Immature natural killer cell (primary cell): ENCODE measurements at places on chromosomes 6 and 20. TPM values are rescaled to one million over a fixed set of nuclear protein-coding genes. Genes with fewer than 3 reads are reported as not detected.

The SPTLC3 gene
- polyA plus RNA-seq = 2.5 TPM

The BPHL gene
- polyA plus RNA-seq = 9.1 TPM

The EYS gene
- polyA plus RNA-seq = not detected

The LMBRD1 gene
- 30.9 TPM for polyA plus RNA-seq

The TINAG gene
- polyA plus RNA-seq = not detected

The PTK7 gene
- polyA plus RNA-seq = not detected

The SLC35B3 gene
- polyA plus RNA-seq = 14.1 TPM

The PHACTR1 gene
- polyA plus RNA-seq = 0.43 TPM

The COL9A3 gene
- polyA plus RNA-seq = not detected

The PRPH2 gene
- 0.25 TPM for polyA plus RNA-seq

DNA sequence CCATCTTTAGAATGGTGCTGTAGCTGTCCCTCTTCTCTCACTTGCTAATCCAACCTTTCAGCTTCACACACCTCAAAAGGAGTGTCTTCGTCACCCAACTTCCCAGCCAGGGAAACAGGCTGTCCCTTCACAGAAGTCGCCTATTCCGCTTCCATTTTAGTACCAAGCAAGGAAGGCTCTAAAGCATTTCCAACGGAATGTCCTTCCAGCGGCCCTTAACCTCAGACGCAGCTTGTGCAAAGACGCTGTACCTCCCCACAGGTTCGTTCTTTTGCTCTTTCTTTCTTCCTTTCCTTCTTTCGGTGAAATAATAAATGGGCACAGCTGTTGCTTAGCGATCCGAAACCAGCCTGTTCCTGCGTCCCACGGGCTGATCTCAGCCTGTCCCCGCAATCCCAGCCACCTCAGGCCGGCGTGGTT is 1.5 kb downstream of the PTPRT start:
- H3K27ac ChIP-seq = no peak overlapping the region
- peaks cover 8% of the 10 kb centered on the region for H3K4me1 ChIP-seq
- H3K27me3 ChIP-seq = peaks cover 12% of the 10 kb centered on the region
- no peak overlapping the region for H3K4me3 ChIP-seq

- H3K36me3 ChIP-seq = no peaks in the 10 kb centered on the region
- peaks cover 29% of the 10 kb centered on the region for H3K4me1 ChIP-seq
- DNase-seq = no peak
- no peaks in the 10 kb centered on the region for H3K27me3 ChIP-seq
- H3K4me3 ChIP-seq = no peak overlapping the region
- no peak overlapping the region for H3K27ac ChIP-seq
These were observed 47.9 kb upstream of the DDR1 start for GRCh38 chr6:30836431-30836866.

- H3K4me1 ChIP-seq = peaks cover 15% of the 10 kb centered on the region
- DNase-seq = peak; percentile 33
- H3K4me3 ChIP-seq = peak overlapping the region; percentile 58
These were observed 210.5 kb downstream of the ERMARD start for GRCh38 chr6:169961772-169962561.

DNA sequence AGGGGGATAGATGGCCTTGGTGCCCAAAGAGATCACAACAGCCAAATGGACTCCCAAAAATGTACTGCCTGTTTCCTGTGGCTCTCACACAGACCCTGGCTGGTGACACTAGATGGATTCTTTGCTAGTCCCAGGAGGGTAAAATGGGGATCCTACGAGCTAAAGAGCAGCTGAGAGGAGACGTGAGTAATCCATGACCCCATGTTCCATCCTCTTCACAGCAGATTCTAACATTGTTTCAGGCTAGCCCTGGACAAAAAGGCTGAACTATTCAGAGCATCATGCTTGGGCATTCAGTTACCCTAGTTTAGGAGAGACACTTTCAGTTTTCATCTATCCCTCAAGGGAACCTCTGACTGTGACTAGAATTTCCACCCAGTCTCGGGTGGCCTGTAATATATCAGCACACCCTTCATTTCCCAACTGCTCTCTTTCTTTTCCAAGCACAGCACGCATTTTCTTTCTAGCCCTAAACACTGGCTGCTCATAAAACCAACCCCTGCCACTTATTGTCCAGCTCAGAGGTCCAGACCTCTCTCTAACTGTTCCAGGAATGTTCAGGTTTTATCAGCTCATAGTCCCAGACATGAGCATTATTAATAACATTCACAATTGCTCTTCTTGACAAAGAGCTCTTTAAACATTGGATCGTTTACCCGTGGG is 48.5 kb downstream of the SLC22A1 start:
- no peak for DNase-seq
- H3K27ac ChIP-seq = no peak overlapping the region
- no peak overlapping the region for H3K4me3 ChIP-seq

- no peak overlapping the region for H3K4me3 ChIP-seq
- no peaks in the 10 kb centered on the region for H3K36me3 ChIP-seq
- DNase-seq = no peak
- H3K27ac ChIP-seq = no peak overlapping the region
These were observed 199.9 kb downstream of the LRFN2 start for GRCh38 chr6:40387127-40387870.

- H3K4me3 ChIP-seq = no peak overlapping the region
- peaks cover 2% of the 10 kb centered on the region for H3K27me3 ChIP-seq
- peaks cover 4% of the 10 kb centered on the region for H3K36me3 ChIP-seq
- H3K27ac ChIP-seq = no peak overlapping the region
These were observed 67.2 kb downstream of the PKIB start for GRCh38 chr6:122677406-122677805.

- H3K4me1 ChIP-seq = peaks cover 20% of the 10 kb centered on the region
- H3K4me3 ChIP-seq = no peak overlapping the region
- no peak overlapping the region for H3K27ac ChIP-seq
- no peaks in the 10 kb centered on the region for H3K36me3 ChIP-seq
These were observed 16.2 kb upstream of the TREM1 start for GRCh38 chr6:41302638-41303037.

DNA sequence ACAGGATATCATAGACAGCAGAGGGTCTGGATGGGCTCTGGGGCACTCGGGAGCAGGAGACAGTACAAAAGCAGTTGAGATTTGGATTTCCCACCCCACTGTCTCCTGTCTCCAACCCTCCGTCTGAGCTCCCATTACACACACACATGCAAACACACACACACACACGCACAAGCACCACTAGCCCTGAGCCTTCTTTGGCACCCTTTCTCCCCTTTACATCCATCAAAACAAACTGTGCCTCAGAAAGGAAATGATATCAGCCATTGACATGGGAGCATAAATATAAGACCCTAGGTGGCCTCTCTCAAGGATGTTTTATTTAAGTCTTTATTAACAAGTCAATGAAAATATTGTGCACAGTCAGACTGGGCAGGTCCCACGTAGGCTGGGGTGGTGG is 17.5 kb downstream of the TTBK1 start:
- no peak overlapping the region for H3K27ac ChIP-seq
- DNase-seq = no peak
- H3K36me3 ChIP-seq = no peaks in the 10 kb centered on the region

DNA sequence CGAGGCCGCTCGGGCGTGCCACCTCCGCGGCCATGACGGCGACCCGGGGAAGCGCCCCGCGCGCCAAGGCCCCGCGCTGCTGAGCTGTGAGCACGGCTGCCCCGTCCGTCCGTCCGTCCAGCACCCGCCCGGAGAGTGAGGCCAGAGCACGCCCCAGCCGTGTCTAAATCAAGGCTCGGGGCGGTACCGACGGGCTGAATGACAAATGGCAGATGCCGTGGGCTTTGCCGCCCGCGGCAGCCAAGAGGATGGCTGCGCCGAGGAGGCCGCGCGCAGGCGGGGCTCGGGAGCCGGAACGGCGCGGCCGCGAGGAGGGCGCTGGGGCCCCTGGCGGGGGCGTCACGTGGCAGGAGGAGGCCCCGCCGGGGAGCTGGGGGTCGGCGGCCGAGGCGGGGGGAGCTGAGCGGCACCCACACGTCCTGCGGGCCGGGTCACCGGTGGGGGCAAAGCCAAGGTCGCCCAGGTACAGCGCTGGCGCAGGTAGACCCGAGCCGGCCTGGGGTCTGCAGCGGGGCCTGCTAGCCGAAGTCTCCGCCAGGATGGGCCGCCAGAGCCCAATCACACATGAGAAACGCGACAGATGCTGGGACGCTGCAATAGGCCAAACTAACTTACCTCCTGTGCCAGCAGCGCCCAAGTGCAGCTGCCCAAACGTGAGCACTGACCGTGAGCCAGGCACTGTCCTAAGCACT is at the start of gene PLAGL1:
Gene PLAGL1, minus strand, starts transcription at position 140 of the 692 bp plus-strand sequence. CDS start 60,123 bp downstream, outside the sequence.
- H3K36me3 ChIP-seq = no peaks in the 10 kb centered on the region
- peak; percentile 2 for DNase-seq
- peaks cover 15% of the 10 kb centered on the region for H3K27me3 ChIP-seq
- H3K4me1 ChIP-seq = no peaks in the 10 kb centered on the region

DNA sequence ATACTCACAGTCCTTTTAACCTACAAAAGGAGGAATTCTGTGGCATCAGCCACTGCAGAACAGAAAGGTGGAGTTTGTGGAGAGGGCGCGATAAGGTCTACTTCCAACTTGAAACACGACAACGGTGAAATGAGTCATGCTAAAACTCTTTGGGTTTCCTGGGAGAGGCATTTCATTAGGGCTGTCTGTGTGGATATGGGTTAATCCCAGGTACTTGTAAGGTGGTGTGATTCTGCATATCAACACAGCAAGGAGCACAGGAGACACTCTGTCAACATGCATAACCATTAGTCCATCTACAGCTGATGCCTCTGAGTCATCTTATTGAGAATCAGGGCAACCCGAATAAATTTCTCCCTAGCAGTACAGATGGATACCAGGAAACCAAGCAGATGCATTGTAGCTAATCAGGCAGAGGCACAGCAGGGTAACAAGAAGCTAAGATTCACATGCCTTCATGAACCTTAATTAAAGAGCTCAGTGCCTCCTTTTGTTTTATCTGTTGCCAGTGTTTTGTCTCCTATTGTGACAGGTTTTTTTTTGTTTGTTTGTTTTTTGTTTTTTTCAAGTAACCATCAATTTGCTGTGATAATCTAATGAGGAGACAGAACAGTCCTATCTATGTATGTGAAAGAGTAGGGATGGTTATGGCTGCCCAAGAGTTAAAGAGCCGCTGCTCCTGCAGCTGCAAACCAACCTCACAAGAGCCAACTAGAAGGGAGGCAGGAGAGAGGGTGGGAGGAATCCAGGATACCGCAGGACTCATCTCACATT is 315.8 kb upstream of the SOX4 start:
- DNase-seq = no peak
- no peaks in the 10 kb centered on the region for H3K4me1 ChIP-seq
- peaks cover 2% of the 10 kb centered on the region for H3K27me3 ChIP-seq
- H3K4me3 ChIP-seq = no peak overlapping the region
- H3K27ac ChIP-seq = no peak overlapping the region

DNA sequence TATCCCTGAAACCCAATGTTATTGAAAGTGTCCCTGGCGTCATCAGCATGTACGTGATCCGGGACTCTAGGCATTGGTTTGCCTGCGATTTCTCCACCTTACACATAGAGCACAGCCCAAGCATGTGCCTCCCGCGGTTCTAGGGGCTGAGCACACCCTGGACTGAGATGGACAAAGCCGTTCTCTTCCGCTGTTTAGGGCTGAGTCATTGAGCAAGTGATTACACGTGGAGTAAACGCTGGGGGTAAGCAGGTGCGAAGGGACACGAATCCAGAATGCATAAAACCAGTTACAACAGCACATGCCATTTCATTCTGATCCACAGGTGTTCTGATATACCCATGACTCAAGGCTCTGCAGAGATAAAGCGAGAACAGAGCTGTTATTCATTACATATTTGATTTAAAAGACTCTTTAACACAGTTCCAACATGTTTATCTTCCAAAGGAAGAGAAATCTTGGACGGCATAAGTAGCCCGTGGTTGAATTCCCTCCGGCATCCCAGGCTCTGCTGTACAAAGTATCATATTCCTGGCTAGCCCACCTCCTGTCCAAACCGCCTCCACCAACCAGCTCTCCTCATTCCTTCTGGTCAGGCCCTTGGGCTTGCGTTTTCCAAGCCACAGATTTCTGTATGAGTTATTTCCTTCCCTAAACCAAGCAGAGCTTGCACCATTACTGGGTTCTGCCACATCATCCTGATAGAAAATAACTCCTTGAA is 36.1 kb upstream of the THBS2 start:
- no peak overlapping the region for H3K4me3 ChIP-seq
- no peaks in the 10 kb centered on the region for H3K4me1 ChIP-seq
- H3K36me3 ChIP-seq = no peaks in the 10 kb centered on the region
- H3K27ac ChIP-seq = no peak overlapping the region
- H3K27me3 ChIP-seq = peaks cover 4% of the 10 kb centered on the region
- DNase-seq = no peak

GRCh38 chr20:15702161-15702560 is 871.1 kb downstream of the KIF16B start:
- no peaks in the 10 kb centered on the region for H3K36me3 ChIP-seq
- DNase-seq = no peak
- no peaks in the 10 kb centered on the region for H3K4me1 ChIP-seq
- no peak overlapping the region for H3K4me3 ChIP-seq

- H3K4me1 ChIP-seq = no peaks in the 10 kb centered on the region
- no peak for DNase-seq
- H3K27me3 ChIP-seq = no peaks in the 10 kb centered on the region
- no peak overlapping the region for H3K4me3 ChIP-seq
These were observed 628.3 kb downstream of the MMUT start for GRCh38 chr6:48834706-48835105.

- peaks cover 10% of the 10 kb centered on the region for H3K36me3 ChIP-seq
- no peak overlapping the region for H3K4me3 ChIP-seq
- no peak overlapping the region for H3K27ac ChIP-seq
- no peak for DNase-seq
- H3K4me1 ChIP-seq = no peaks in the 10 kb centered on the region
- H3K27me3 ChIP-seq = peaks cover 4% of the 10 kb centered on the region
These were observed 10.2 kb upstream of the MTG2 start for GRCh38 chr20:62172666-62173065.

DNA sequence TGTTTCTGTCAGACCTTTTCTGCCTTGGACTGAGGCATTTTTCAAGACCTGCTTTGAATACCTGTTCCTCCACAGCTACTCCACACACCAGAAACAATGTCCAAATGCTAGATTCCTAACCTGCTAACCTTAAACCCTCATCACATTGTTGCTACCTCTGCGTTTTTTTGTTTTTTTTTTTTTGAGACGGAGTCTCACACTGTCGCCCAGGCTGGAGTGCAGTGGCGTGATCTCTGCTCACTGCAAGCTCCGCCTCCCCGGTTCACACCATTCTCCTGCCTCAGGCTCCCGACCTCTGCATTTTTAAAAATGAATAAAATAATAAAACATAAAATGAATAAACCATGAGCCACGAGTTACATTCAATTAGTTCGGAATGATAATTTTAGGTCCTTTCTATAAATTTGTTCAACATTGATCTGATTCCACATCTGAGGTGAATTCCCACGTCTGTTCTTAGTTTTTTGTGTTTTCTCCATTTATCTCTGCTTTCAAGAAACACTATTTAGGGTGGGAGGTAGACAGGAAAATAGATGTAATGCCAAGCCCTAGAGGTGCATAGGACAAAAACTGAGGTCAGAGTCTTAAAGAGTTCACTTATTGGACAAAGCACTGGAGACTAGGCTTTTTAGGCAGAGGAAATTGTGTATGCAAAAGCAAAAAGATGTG is 1.3 kb downstream of the C6orf89 start:
- peak overlapping the region; percentile 46 for H3K27ac ChIP-seq
- H3K27me3 ChIP-seq = no peaks in the 10 kb centered on the region
- peak overlapping the region; percentile 92 for H3K4me3 ChIP-seq
- H3K36me3 ChIP-seq = no peaks in the 10 kb centered on the region
- H3K4me1 ChIP-seq = peaks cover 31% of the 10 kb centered on the region
- no peak for DNase-seq
